ENCODE measurements at places on chromosomes 2 and 18. TPM values are rescaled to one million over a fixed set of nuclear protein-coding genes. Genes with fewer than 3 reads are reported as not detected.

The CFAP65 gene
- total RNA-seq: not detected

The ITGA4 gene
- 3.4 TPM for total RNA-seq

The POTEI gene
- total RNA-seq: not detected

DNA sequence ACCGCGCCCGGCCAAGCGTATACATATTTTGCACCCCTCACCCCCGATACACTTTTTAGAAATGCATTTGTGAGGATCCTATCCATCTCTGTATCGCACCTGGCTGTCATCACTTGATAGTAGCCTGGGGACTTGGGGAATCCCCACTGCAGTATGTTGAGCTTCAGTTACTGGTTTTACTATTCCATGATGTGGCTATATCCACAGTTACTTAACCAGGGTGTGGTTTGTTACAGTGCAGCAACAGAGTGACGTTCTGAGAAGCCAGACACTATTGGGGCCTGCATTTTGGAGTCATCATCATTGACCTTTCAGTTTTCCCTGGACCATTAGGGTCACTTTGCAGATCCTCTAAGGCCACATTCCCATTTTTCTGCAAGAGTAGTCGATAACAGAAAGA, 212.7 kb downstream of the AGAP1 start:
- no peak for DNase-seq

DNA sequence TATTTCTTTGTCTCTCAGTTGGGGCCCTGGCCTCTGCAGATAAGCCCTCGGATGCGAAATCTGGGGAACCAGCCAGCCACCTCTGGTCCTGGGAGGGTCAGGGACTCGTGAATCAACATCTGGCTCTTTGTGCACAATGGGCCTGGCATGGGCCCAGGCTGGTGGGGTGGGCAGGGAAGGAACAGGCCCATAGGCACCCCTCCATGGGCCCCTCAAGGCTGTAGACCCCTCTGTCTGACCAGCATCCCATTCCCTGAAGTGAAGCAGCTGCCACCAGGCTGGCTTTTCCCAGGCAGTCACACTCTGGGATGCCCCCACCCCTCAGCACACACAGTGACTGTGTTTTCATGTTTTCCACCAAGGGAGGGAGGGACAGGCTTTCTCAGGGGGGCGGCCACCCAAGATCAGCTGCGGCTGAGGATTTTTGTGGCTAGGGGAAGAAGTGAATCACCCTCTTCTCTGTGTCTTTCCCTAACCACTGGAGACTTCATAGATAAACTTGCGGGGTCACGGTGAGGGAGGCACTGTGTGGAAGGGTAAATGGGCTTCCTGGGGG, 166.0 kb downstream of the AGAP1 start:
- DNase-seq: peak; percentile 73

GRCh38 chr2:127403460-127403859, 14.8 kb upstream of the PROC start:
- no peak for DNase-seq

The APOB gene
- 3.4 TPM for total RNA-seq

DNA sequence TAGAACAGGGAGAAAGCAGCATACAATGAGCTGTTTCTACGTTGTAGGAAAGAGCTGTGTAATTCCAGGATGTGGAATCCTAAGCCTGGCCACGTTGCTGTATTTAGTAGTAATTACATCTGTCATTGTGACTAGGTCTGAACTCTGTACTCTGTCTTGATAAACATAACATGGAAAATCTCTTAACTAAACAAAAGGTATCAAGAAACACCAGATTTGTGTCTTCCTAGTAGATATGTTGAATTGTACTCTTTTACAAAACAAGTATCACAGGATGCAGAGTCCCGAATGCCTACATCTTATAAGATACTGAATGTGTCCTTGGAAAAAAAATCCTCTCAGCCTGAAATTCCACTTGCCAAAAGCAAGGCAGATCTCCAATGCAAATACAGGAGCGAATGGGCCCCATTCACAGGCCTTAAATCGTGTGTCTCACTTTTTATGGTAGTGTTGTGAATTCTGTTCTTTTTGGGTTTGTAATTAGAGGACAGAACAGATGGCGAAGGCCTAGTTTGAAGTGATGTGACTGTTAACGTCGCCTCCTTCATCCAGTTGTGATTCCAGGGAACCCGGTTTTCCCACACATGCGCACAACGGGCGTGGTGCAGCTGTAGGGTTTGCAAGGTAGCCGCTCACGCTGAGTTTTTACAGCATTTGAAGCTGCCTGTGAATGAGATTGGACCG, 246.5 kb downstream of the GBX2 start:
- no peak for DNase-seq

DNA sequence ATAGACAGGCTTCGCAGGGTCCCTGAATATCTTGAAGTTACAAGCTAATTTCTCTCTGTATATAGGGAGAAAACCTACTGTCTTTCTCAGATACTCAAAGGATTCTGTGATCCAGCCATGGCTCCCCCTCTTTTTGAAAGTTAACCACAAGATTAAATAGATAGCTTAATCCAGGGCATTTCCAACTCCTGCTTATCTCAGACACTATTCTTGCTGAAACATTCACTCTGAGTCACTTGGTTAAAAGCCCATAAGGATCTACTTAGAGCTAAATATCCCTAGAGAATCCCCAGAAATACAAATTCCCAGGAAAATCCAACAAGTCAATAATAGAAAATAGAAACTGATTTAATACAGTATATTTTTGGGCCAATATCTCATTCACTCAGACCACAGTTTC, 179.1 kb upstream of the LYPD1 start:
- DNase-seq: no peak

DNA sequence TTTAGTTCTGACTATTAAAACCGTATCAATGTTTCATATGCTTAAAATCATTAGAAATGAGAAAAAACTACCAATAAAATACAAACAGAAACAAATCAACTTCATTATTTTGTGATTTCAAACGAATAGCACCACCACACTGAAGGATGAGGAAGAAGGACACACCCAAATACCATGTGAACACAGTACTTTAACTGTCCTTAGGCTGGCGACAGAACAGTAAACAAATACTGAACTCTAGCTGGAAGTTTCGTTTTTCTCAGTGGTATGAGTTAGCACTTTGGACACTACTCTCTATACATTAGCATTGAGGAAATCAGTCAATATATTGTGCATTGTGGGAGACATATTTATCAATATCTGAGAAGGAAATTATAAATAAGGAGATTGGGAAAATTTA, 202.4 kb upstream of the AGAP1 start:
- DNase-seq: no peak

GRCh38 chr18:13435586-13436333, 217.2 kb downstream of the LDLRAD4 start:
- DNase-seq: no peak

The SUCLG1 gene
- total RNA-seq: 216 TPM

- no peak for DNase-seq
These were observed 143.0 kb downstream of the ABCA12 start for GRCh38 chr2:214995409-214995808.

The NT5C1B gene
- total RNA-seq: not detected

GRCh38 chr2:69817729-69818501, 11.5 kb upstream of the GMCL1 start:
- no peak for DNase-seq

GRCh38 chr2:203918264-203918663, 18.3 kb upstream of the ICOS start:
- DNase-seq: no peak

The CTLA4 gene
- not detected for total RNA-seq

GRCh38 chr18:604771-605170, 8.0 kb downstream of the CLUL1 start:
- DNase-seq: no peak

The REG3A gene
- not detected for total RNA-seq

The IL1R2 gene
- 1.0 TPM for total RNA-seq

The LYPD1 gene
- 3.3 TPM for total RNA-seq

GRCh38 chr2:219836647-219837177, 209.3 kb downstream of the SLC4A3 start:
- no peak for DNase-seq

- DNase-seq: no peak
These were observed 23.6 kb downstream of the ANKRD44 start for GRCh38 chr2:197286805-197287595.

- DNase-seq: peak; percentile 24
These were observed 2.0 kb downstream of the XPO1 start for GRCh38 chr2:61536180-61536571.

- DNase-seq: no peak
These were observed 69.2 kb downstream of the RFTN2 start for GRCh38 chr2:197606180-197606579.

The C2orf15 gene
- total RNA-seq: not detected

DNA sequence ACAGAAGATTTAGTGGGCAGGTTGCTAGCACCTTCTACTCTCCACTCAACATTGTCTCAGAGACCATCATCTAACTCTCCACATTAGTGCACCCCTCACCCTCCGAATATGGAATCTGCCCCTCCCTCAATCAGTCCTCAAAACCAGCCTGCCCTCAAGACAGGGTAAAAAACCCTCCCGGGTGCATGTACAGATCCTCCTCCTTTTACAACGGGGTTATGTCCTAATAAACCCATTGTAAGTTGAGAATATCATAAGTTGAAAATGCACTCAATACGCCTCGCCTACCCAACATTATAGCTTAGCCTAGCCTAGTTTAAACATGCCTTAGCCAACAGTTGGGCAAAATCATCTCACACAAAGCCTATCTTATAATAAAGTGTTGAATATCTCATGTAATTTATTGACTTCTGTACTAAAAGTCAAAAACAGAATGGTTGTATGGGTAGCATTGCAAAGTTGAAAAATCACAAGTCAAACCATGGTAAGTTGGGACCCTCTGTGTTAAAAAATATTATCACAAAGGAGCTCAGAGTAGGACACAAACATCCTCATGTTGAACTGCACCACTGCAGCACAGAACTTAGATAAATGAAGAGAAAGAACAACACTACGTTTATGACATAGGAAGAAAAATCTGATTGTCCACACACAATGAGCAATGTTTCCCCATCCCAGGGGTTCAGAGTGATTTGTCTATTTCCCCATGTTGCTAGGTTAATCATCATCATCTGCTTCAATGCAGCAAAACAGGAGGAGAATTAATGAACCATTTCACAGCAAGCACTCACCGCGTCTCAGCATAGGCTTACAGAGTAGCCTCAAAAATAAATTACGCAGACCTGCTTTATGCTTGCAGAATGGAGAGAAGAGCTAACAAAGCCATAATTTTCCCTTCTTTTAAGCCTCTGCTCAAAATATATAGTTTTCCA, 184.1 kb upstream of the ARL4C start:
- no peak for DNase-seq

The PHOSPHO2 gene
- total RNA-seq: 2.2 TPM

DNA sequence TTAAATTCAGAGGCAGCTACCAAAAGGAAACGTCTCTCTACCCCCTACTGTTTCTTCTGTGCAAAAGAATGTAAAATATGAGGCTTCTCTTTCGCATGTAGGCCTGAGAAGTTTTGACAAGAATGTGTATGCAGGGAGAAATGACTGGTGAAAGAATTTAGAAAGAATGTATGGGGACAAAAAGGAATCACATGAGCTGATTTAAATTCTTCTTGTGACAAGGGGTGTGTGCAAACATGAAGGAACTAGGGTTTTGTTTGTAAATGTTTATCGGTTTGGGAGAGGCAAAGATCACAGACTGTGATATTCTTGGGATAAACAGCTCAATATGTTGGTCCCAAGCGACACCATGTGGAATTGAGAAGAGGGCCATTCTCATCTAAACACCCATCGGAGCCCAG, 345.2 kb upstream of the VRK2 start:
- DNase-seq: no peak

The PRSS56 gene
- not detected for total RNA-seq

DNA sequence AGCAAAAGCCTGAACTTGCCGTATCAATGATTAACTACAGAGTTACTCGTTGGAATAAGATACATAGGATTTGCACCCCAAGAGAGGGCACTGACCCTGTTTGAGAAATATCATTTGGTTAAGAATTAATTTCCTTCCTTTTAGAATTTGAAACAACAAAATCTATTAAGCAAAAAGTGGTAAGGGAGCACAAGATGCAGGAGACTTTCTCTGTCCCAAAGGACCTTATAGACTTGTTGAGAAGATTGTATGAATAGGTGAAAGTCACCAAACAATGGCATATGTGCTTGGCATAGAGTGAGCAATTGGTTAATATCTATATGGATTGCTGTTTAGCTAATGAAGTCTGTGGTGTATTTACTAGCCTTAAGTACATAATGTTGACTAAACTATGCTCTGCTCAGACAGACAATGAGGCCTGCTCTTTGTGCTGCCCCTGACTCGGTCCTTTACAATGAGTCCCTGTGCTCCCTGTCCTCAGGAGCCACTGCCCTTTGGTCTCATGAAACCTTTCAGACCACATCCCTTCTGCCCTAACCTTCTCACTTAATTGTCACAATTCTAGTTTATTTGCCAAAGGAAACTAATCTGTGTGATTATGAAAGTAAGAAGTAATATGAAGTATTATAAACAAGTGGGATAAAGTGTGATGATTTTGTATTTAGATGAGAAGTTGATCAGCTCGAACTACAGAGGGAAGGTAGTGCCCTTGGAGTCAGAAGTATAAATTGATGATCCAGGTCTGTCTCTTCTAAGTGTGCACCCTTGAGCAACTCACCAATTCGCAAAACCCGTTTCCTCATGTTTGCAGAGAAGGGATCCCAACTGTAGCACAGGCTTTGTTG, 21.2 kb upstream of the HNMT start:
- no peak for DNase-seq

DNA sequence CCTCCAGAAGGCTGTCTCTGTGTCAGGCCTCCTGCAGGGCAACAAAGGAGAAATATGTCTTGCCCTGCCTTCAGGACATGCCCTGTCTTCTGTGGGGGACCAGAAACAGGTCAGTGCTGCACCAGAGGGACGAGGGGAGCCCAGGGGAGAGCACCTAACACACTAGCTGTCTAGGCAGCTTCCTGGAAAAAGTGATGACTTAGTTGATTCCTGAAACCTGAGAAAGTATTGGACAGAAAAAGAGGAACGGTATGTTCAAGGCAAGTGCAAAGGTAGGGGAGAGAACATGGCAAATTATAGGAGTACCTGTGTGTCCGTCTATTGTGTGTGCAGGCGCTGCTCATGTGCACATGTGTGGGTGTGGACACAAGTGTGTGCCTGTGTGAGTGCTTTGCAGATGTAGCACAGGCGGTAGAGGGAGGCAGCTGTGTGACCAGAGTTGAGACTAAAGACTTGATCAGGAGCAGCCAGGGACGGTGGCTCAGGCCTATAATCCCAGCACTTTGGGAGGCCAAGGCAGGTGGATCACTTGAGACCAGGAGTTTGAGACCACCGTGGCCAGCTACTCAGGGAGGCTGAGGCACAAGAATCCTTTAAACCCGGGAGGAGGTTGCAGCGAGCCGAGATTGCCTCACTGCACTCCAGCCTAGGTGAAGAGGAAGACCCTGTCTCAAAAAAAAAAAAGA, 119.5 kb downstream of the GYPC start:
- peak; percentile 27 for DNase-seq
